ENCODE measurements at places on chromosomes 7 and 10.

DNA sequence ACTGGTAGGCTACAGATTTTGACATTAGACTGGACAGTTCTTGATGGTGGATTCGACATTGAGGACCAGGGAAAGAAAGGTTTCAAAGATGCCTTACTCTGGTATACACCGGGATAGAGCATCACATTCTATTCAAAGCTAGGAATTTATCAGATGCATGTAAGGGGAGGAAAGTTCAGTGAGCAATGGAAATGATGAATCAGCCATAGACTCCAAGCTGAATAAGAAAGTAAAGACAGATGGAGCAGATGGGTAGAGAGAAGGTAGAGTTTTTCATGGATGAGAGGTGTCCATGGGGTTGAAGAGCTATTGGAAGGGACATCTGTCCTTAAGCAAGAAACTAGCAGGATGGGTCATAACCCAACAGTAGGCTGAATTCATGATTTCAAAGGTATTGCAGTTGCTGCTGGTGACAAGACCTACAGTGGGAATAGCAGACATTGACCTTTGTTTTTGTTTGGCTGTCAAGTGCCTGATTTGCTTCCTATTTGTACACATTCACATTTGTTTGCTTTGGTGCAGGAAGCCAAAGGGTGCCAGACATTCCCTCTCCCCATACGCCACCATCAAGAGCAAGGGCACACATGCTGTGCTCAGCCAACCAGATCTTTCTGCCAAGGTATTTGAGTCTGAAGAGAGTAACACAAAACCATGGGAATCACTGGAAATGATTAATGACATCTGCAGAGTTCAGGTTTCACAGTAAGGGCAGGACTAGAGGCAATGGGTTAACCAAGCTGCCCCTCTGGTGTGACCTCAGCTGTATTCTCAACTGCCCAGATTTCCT, 8.6 kb upstream of the CACUL1 start:
- DNase-seq, result no peak

- DNase-seq, result no peak
Observed at GRCh38 chr7:18610331-18610948, 114.9 kb downstream of the HDAC9 start.

GRCh38 chr7:1357601-1358271, 101.5 kb downstream of the MICALL2 start:
- DNase-seq, result no peak

GRCh38 chr10:53013201-53013810, 240.7 kb upstream of the MBL2 start:
- DNase-seq, result no peak

- DNase-seq, result no peak
Observed at GRCh38 chr10:3235996-3236510, 63.5 kb upstream of the PITRM1 start.

DNA sequence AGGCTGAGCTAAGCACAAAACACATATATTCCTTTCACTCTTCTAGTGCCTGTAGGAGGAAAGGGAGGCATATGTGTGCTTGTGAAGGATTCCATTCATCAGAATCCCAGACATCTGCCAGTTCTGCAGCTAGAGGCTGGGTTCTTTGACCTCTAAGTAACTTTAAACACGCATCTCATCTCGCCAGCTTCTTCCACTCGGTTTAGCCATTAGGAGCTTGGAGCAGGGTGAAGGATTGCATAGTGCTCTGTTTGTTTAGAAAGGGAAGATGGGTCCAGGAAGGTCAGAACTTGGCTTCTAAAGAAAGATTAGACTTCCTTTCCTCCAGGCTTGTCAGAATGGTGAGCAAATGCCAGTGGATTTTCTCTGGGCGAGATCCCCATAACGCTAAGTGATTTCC, 43.6 kb downstream of the HK1 start:
- DNase-seq, result no peak

- no peak for DNase-seq
Observed at GRCh38 chr7:92404170-92404614, 43.1 kb upstream of the GATAD1 start.

DNA sequence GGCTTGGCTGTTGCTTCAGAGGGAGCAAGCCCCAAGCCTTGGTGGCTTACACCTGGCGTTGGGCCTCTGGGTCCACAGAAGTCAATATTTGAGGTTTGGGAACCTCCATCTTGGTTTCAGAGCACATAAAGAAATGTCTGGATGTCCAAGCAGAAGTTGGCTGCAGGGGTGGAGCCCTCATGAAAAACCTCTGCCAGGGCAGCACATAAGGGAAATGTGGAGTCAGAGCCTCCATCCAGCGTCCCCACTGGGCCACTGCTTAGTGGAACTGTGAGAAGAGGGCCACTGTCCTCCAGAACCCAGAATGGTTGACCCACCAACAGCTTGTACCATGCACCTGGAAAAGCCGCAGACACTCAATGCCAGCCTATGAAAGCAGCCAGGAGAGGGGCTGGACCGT, 573.5 kb upstream of the ZWINT start:
- no peak for DNase-seq

GRCh38 chr7:114852293-114852692, 69.6 kb upstream of the MDFIC start:
- DNase-seq, result no peak

DNA sequence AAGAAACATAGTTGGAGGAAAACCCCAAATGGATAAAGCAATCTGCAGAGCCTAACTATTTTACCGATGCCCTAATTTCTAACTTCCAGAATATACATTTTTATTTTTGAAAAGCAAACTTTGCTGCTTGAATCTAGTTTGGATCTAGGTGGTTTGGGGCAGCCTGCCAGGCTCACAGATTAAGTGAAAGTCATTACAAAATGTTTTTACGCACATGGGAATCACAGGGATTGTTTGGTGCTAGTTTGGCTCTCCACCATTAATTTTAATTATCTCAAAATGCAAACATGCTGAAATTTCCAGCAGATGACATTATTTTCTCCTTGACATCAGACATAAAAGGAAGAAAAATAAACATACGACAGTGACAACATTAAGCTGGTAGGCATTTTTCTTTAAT, 166.7 kb upstream of the INHBA start:
- no peak for DNase-seq

- DNase-seq, result no peak
Observed at GRCh38 chr7:51190969-51191368, 125.6 kb downstream of the COBL start.

DNA sequence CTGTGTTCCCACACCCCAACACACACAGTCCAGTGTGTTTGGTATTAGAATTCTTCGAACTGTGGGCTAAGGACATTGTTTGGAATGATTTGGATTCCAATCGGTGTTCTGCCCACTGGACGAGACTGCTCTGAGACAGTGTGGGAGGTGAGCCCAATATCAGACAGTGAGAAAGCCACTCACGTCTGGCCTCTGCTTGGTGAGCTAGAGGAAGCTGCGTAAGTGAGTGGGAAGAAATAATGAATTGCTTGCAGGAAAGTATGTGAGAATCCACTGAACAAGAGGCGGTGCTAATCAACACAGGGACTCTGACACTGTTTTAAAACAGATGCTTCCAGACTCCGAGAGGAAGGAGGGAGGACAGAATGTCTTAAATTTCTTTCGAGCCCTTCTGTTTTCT, 675.0 kb upstream of the ANKRD30A start:
- DNase-seq, result no peak

- no peak for DNase-seq
Observed at GRCh38 chr7:11587814-11588213, 244.2 kb downstream of the THSD7A start.

DNA sequence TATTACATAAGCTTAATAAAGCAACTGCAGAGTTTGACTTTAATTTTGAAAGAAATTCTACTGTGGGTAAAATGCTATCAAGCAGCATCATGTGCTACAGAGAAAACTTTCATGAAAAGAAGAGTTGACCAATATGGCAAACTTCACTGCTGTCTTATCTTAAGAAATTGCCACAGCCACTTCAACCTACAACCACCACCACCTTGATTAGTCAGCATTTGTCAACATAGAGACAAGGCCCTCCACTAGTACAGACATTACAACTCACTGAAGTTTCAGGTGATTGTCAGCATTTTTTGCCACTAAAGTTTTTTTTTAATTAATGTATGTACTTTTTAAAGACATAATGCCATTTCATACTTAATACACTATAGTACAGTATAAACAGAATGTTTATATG, 350.3 kb downstream of the HPSE2 start:
- no peak for DNase-seq

DNA sequence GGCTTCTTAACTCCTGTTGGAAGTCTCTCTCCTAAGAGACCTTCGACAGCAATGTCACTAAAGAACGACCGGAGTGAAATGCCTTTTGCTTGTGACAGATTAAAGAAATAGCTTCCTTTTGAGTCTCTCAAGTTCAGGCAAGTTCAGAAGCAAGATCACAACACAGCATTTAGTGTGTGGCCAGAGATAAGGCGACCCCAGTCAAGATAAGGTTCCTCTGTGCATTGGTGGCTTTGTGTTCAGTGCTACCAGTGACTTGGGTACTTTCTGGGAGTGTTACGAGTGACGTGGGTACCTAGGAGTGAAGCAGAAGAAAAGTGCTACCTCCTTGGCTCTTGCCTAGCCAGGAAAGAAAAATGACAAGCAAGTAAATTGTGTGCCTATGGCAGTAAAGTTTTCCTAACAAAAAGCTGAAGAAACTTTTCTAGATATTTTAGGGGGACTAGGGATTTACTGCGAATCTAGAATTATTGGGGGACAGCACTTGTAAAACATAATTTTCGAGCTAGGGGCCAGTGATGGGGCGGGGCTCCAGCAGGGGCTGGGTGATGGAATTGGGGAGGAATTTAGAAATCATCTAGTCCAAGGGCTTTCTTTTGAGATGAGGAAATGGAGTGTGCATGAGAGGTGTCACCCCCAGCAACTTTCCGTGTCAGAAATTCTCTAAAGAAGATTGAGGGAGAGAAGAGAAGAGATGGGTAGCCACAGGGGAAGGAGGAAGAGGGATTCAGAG, 191.9 kb upstream of the LYZL2 start:
- DNase-seq, result no peak

- DNase-seq, result no peak
Observed at GRCh38 chr7:27586825-27587224, 75.9 kb downstream of the HIBADH start.

GRCh38 chr7:70693686-70694433, 438.1 kb upstream of the GALNT17 start:
- DNase-seq, result no peak

All from amygdala (tissue), 56 donors.